CD14-positive monocyte (primary cell): ENCODE measurements at places on chromosomes 5 and 9. TPM values are rescaled to one million over a fixed set of nuclear protein-coding genes. Genes with fewer than 3 reads are reported as not detected.

Gene FBXO10
- 0.92 and 1.5 TPM in 2 replicates for polyA plus RNA-seq

Gene BARHL1
- polyA plus RNA-seq = not detected

Gene TAF11L9
- polyA plus RNA-seq = not detected

Gene IQGAP2
- 35.4 TPM for polyA plus RNA-seq

Gene GZMA
- polyA plus RNA-seq = 2.6 TPM

Gene CCL21
- not detected for polyA plus RNA-seq

DNA sequence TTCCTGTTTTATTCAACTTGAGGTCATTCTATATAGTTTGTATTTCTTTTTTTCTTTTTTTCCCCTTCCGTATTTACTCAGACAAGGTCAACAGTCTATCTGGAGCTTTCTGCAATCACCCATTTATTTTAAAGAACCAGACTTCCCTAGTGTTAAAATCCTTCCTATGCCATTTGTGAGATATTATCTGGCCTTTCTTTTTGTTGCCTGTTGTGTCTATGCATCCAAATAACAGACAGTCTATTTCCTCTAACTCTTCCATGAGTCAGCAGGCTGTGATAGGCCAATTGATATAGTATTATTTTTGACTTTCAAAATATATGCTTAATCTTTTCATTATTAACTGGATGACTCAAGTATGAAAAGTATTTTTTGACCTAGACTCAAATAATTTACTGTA lies 291.2 kb upstream of the PTPRD start:
- no peak overlapping the region for H3K4me3 ChIP-seq
- H3K36me3 ChIP-seq = no peaks in the 10 kb centered on the region
- no peak for DNase-seq
- H3K4me1 ChIP-seq = no peaks in the 10 kb centered on the region
- no peak overlapping the region for H3K27ac ChIP-seq

GRCh38 chr9:121584421-121584820 lies 67.0 kb upstream of the DAB2IP start:
- H3K27ac ChIP-seq = no peak overlapping the region
- no peaks in the 10 kb centered on the region for H3K36me3 ChIP-seq
- no peaks in the 10 kb centered on the region for H3K4me1 ChIP-seq
- no peak overlapping the region for H3K4me3 ChIP-seq
- no peaks in the 10 kb centered on the region for H3K27me3 ChIP-seq
- no peak for DNase-seq

GRCh38 chr9:37959976-37960375 lies 56.0 kb upstream of the SLC25A51 start:
- H3K4me3 ChIP-seq = no peak overlapping the region
- no peaks in the 10 kb centered on the region for H3K27me3 ChIP-seq
- no peak for DNase-seq
- peaks cover under 1% of the 10 kb centered on the region for H3K36me3 ChIP-seq
- H3K4me1 ChIP-seq = peaks cover 22% of the 10 kb centered on the region

GRCh38 chr9:116937361-116937760 lies 250.3 kb downstream of the TRIM32 start:
- no peak overlapping the region for H3K27ac ChIP-seq
- DNase-seq = no peak
- H3K27me3 ChIP-seq = no peaks in the 10 kb centered on the region

GRCh38 chr9:78692871-78693270 lies 395.9 kb downstream of the PSAT1 start:
- H3K27ac ChIP-seq = no peak overlapping the region
- no peaks in the 10 kb centered on the region for H3K36me3 ChIP-seq
- H3K4me3 ChIP-seq = no peak overlapping the region

DNA sequence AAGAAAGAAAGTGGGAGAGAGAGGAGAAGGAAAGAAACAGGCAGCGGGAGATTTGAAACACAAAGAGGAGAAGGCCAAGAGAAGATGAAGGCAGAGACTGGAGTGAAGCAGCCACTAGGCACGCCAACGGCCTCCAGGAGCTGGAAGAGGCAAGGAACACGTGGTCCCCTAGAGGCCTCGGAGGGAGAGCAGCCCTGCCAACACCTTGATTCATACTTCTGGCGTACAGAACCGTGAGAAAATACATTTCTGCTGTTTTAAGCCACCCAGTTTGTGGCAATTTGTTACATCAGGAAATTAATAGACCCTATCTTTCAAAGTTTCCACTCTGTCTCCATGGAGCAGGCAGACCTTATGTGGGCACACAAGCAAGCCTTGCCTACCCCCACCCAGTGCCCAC lies 133.4 kb downstream of the ACTL7B start:
- no peaks in the 10 kb centered on the region for H3K36me3 ChIP-seq
- no peaks in the 10 kb centered on the region for H3K27me3 ChIP-seq
- H3K4me1 ChIP-seq = peaks cover 3% of the 10 kb centered on the region

DNA sequence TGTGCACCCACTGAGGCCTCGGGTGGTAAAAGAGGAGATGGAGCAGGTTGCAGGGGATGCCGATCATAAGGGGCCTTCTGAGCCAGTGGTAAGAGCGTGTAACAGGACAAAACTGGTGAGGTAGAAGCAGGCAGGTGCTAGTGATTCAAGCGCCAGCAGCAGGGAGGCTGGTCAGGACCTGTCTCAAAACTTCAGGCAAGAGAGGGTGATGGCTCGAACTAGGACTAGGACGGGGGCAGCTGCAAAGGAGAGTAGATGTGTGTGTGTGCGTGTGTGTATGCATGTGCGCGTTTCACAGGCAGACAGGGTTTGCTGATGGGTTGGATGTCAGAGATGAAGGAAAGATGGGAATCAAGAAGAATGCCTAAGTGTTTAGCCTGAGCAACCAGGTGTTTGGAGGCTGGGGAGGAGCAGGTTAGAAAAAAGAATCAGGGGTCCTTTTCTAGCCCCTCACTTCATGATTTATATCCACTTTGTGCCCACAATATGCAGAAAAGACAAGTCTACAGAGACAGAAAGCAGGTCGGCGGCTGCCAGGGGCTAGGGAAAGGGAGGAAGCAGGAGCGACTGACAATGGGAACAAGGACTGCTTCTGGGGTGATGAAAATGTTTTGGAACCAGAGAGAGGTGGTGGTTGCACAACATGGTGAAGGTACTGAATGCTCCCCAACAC lies 15.2 kb downstream of the HRH2 start:
- peak overlapping the region; percentile 55 for H3K4me3 ChIP-seq
- peaks cover 100% of the 10 kb centered on the region for H3K4me1 ChIP-seq
- DNase-seq = no peak
- peak overlapping the region; percentile 76 for H3K27ac ChIP-seq

DNA sequence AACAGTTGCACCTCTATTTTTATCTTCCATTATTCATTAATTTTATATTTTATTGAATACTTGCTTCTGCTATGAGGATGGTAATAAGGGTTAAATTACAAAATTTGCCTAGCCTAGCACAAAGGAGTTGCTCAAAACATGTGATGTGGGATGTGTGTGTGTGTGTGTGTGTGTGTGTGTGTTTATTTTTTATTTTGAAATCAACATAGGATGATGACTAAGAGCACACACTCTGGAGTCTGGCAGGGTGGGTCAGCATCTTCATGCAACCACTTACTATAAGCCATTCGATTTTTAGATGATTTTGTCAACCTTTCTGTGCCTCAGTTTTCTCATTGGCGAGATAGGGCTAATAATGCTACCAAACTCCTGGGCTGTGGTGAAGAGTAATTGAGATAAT lies 57.7 kb upstream of the MAMDC2 start:
- H3K36me3 ChIP-seq = no peaks in the 10 kb centered on the region
- no peak for DNase-seq
- no peak overlapping the region for H3K27ac ChIP-seq
- no peak overlapping the region for H3K4me3 ChIP-seq
- H3K27me3 ChIP-seq = no peaks in the 10 kb centered on the region
- no peaks in the 10 kb centered on the region for H3K4me1 ChIP-seq

DNA sequence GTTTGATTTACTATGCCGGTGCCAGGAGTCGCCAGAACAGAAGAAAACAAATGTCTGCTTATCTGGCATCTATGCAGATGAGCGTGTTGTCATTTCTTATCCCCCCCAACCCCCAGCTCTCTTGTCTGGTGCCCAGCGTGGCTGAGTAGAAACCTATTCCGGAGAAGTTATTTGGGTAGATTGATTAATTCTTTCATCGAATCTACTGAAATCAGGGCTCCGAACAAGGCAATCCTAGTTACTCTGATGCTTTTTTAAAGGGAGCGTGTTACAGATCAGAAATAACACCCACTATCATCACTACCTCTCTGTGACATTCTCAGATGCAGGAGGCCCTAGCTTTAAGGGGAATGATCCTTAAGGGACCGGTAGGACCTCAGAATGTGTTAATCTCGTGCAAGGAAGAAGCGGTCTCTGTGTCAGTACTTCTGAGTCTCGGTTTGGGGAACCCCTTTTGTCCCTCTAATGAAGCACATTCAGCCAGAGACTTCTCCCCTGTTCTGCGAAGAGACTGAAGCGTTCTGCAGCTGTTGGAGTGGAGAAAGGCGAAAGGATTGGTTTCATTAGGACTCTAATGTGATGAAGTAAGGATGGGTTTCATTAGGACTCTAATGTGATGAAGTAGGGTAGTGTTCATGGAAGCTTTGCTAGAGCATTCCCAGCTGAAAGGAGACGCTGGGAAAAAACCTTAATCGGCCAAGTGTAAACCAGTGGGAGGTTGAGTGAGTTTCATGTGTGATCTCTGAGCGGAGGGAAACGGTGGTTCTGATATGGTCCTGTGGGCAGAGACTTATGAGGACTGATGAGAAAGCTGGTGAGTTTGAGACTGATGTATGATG lies 1.5 kb downstream of the PIP5K1B start:
- H3K36me3 ChIP-seq = no peaks in the 10 kb centered on the region
- peaks cover 19% of the 10 kb centered on the region for H3K27me3 ChIP-seq
- H3K4me1 ChIP-seq = peaks cover 34% of the 10 kb centered on the region
- DNase-seq = peak; percentile 47

DNA sequence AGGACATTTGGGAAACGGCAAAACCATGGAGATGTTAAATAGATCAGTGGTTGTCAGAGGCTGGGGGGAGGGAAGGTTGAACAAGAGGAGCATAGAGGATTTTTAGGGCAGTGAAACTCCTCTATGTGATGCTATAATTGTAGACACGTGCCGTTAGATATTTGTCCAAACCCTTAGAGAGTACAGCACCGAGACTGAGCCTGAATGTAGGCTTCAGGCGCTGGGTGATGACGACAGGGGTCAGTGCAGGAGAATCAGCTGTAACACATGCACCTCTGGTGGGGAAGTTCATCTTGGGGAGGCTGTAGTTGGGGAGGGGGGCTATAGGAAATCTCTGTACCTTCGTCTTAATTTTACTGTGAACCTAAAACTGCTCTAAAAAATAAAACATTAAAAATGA lies 22.2 kb upstream of the CLPTM1L start:
- no peak overlapping the region for H3K27ac ChIP-seq
- H3K4me3 ChIP-seq = no peak overlapping the region

DNA sequence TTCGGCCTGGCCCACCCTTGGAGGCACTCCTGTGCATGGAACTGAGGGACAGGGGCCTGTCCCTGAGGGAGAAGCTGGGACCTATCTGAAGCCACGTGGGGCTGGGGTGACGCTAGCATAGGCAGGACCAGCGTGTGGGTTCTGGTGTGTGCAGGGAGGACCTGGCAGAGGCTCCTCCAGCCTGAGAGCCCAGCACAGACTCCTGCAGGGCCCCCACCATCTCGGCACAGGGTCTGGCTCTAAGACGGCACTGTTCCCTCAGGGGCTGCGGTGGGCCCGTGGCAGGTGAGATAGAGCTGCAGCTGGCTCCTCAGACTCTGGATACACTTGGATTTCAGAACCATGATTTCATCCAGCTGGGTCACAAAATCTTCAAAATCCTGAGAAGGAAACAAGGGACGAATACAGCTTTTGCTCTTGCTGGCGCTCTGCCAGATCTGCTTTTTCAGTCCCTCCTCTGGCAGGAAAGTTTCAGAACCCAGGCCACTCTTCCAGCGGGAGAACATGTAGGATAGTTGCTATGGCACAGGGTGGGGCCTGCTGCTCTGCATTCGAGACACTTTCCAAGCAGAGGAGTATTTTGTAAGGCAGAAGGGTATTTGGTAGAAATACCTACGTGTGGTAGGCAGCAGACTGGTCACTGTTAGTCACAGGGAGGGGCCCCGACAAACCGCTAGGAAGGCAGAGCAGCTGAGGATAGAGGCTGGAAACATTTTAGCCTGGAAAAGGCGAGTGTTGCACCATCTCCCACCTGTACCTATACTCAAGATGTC lies 74.7 kb downstream of the KIF24 start:
- no peaks in the 10 kb centered on the region for H3K27me3 ChIP-seq
- no peak overlapping the region for H3K4me3 ChIP-seq
- DNase-seq = no peak
- H3K36me3 ChIP-seq = peaks cover 66% of the 10 kb centered on the region
- H3K27ac ChIP-seq = no peak overlapping the region

DNA sequence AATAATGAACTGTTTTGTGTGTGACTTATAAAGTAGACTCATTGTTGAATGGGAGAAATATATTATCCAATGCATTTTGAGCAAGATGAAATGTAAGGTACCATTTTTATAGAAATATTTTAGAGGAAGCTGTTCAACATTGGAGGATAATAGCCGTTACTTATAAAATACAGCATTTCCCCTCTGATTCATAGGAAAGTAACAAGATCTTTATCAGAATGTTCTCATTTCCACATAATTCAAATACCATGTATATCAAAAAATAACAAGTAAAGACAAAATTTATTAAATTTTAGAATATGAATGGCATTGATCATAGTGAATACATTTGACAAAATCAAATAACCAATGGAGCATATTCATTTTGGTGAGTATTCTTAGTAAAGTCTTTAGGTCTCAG lies 346.7 kb upstream of the PTGER4 start:
- H3K36me3 ChIP-seq = no peaks in the 10 kb centered on the region
- DNase-seq = no peak

- H3K4me3 ChIP-seq = no peak overlapping the region
- no peak overlapping the region for H3K27ac ChIP-seq
- DNase-seq = no peak
- no peaks in the 10 kb centered on the region for H3K27me3 ChIP-seq
- no peaks in the 10 kb centered on the region for H3K4me1 ChIP-seq
Measured at GRCh38 chr5:57843059-57843367, 360.4 kb upstream of the ACTBL2 start.

GRCh38 chr9:92740446-92740961 lies 24.1 kb downstream of the BICD2 start:
- no peaks in the 10 kb centered on the region for H3K27me3 ChIP-seq
- H3K4me1 ChIP-seq = peaks cover 46% of the 10 kb centered on the region
- peak overlapping the region; percentile 63 for H3K4me3 ChIP-seq
- H3K36me3 ChIP-seq = no peaks in the 10 kb centered on the region
- H3K27ac ChIP-seq = peak overlapping the region; percentile 86
